ENCODE measurements at places on chromosomes 5 and 9.
A peak's percentile ranks its signal among the peaks of the same experiment; 100 is the strongest.

DNA sequence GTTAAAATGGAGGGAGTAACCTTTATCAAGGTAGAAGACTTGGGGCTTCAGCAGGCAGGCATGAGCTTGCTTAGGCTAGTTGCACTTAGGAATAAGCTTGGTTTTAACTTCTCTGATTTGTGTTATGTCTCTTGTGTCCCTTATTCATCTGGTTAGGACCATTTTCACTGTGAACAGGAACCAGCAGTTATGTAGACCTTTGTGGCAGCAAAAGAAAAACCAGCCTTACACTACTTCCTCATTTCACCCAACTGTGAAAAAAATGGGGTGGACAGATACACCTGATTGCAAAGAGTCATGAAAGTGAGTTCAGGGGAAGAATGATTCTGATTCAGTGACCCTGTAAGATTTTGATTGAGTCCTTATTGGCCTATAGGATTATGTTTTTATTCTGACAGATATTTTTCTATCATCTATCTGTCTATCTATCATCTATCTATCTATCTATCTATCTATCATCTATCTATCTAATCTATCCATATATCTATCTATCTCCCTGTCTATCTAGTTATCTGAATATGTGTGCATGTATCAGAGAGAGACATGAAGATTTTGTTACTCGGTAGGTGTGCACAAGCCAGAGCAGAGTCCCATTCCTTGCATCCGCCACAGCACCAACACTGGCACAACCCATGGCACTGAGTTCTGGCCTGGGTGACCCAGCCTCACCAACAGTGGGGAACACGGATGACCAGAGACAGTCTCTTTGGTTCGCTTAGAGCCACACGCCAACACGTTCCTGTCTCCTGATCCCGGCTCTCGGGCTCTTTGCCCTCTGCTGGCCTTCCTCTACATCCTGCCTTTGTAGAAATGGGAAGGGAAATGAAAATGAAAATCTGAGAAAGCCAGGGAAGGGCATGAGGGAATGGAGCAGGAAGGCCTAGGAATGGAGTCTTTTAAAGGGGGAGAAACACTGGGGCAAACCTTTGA lies 1.3 kb upstream of the ZNF366 start:
- no peak for DNase-seq

- peak; percentile 16 for DNase-seq
These were observed 78.7 kb upstream of the SH3PXD2B start for GRCh38 chr5:172533058-172533398.

- peak; percentile 40 for DNase-seq
These were observed 9.8 kb downstream of the LURAP1L start for GRCh38 chr9:12784461-12785259.

- no peak for DNase-seq
These were observed 40.0 kb downstream of the KCTD16 start for GRCh38 chr5:144210655-144211054.

GRCh38 chr5:33468775-33469435 lies 28.1 kb downstream of the TARS1 start:
- no peak for DNase-seq

DNA sequence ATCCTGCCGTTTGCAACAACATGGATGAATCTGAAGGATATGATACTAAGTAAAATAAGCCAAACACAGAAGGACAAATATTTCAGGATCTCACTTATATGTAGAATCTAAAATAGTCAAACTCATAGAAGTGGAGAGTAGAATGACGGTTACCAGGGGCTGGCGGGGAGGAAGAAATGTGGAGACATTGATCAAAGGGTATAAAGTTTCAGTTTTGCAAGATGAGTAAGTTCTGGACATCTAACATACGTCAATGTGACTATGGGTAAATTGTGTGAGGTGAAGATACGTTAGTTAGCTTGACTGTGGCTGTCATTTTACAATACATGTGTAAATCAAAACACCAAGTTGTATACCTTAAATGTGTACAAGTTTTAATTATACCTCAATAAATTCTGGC lies 200.3 kb downstream of the SNX18 start:
- DNase-seq, result no peak

- DNase-seq, result no peak
These were observed 43.7 kb upstream of the ITGA1 start for GRCh38 chr5:52743970-52744369.

- no peak for DNase-seq
These were observed 7.4 kb downstream of the NR2F1-AS1 start for GRCh38 chr5:93573354-93574351.

DNA sequence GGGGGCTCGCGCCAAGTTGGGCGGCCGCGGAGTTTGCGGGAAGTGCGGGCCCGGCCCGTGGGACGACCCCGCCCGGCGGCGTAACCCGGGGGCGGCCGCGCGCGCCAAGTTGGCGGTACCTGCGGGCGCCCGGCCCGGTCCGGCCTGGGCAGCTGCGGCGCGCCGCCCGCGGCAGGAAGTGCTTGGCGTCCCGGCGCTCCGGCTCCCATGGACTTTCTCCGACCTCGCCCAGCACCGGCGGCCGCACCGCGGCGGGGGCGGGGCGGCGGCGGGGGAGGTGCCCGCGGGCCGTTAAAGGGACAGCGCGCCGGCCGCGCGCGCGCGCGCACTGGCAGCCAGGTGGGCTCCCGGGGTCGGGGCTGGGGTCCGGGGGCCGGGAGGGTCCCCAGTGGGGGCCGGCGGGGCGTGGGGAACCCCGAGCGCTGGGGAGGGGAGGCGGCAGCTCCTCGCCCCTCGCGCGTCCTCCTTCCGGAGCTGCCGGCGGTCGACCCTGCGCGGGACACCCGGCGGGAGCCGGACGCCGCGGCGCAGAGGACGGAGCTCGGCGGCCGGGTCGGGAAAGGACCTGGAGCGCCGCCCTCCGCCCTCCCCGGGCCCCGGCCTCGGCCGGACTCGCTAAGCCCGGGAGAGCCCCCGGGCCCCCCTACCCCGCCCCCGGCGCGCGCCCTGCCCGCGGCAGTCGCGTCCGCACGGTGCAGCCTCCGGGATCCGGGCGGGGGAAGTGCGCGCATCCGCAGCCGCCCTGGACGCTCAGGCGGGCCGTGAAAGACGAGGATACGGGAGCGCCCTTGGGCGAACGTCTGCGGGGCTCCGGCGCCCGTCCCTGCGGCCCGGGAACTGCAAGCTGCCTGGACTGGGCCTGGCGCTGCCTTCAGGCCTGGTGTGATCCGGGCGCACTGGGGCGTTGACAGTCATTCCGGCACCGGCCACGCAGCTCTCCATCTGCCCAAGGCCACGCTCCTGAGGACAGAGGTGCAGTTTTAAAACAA lies at the start of gene NACC2:
NACC2 (minus strand) TSS at position 220 of the 989 bp plus-strand sequence. CDS start 44,768 bp downstream, outside the sequence.
- DNase-seq, result peak; percentile 79

DNA sequence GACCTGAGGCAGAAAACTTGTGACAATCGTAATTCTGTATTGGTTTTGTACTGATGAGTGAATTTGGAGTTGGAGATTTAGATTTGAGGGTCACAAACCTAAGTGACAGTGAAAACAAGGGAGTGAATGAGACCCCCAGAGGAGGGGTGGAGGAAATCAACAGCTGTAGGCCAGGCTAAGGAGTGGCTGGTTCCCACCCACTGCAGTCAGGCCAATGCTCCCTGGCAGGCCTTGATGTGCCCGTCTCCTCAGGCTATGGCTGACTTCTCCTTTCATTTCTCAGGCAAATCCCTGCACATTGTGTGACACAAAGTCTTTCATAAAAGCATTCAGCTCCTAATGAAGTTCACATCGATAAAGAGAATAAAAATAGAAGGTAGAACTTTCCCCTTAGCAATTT lies 557.6 kb downstream of the CETN3 start:
- no peak for DNase-seq

DNA sequence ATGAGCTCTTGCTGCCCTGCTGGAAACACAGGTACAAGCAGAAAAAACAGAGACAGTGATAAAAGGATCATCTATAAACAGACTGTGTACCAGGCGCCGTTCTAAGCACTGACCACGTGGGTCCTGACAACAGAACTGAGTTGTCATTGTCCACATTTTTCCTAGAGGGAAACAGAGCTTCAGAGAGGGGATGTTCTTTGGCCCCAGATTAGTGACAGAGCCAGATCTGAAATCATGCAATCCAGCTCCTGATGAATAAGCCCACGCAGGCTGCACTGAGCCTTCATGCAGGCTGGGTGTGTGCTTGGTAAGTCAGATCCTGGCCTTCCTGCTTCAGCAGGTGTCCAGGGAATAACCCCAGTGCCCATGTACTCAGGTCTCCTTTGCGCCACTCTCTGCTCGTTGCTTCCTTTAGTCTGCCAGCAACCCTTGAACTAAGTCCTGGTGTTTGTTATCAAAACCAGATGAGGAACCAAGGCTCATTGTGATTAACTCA lies 22.8 kb upstream of the TCF7 start:
- DNase-seq, result no peak

GRCh38 chr9:20358207-20358606 lies 264.1 kb downstream of the MLLT3 start:
- no peak for DNase-seq

GRCh38 chr9:130663258-130663976 lies 977 bp upstream of the PRDM12 start:
- DNase-seq, result no peak

GRCh38 chr5:25027061-25027460 lies 382.3 kb upstream of the CDH10 start:
- DNase-seq, result no peak

- DNase-seq, result no peak
These were observed 159.0 kb downstream of the TLE1 start for GRCh38 chr9:81530310-81530810.

DNA sequence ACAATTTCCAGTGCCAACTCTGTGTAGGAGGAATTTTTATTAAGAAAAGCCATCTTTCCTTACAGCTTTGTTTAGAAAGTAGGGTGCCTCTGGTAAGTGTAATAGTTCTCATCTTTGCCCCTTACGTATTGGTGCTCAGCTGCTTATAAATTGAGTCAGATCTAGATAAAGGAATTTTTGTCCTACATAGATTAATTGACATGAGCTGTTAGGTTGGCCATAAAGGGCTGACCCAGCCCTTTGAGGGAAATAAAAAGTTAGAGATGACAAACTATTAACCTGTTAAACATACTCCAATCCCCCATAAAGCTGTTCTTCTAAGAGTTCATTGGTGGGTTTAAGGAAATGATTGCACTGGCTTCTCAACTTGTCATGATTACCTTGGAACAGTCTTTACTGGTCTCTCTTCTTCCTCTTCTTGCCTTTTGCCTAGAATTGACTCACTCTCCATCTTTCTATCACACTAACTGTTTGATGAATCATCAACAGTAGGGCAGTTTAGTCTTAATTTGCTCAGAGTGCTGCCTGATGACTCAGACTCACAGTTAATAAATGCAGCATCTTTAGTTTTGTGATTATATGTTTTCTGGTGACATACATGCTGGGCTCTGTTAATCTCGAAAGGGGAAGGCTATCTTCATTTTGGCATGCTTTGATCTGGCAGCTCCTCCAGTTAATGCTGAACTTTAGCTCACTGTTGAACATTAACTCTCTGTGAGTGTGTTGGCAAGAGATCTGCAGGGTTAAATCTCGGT lies 51.7 kb downstream of the ARHGAP26 start:
- no peak for DNase-seq

GRCh38 chr5:38008198-38008597 lies 168.4 kb upstream of the GDNF start:
- no peak for DNase-seq

GRCh38 chr5:68268101-68268851 lies 52.7 kb downstream of the PIK3R1 start:
- DNase-seq, result no peak

- DNase-seq, result no peak
These were observed 99.3 kb downstream of the SLIT3 start for GRCh38 chr5:169201597-169201996.

- DNase-seq, result no peak
These were observed 110.8 kb downstream of the PAPPA start for GRCh38 chr9:116264361-116264760.

GRCh38 chr9:130424595-130425454 lies 19.9 kb upstream of the ASS1 start:
- no peak for DNase-seq

DNA sequence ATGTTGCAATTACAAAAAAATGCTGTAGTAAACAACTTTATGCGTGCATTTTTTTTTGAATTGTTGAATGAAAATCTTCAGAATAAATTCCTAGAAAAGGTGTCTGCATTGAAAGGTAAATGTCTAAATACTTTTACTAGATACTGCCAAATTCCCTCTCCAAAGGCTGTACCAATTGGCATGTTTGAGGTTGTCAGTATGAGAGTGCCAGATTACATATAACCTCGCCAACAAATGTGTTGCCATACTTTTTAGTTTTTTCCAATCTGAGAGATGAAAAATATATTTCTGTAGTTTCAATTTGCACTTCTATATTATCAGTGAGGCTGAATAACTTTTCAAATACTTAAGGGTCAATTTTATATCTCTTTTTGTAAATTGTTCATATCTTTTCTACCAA lies 261.5 kb upstream of the TARS1 start:
- DNase-seq, result no peak

GRCh38 chr5:142900927-142901326 lies 130.8 kb downstream of the ARHGAP26 start:
- DNase-seq, result no peak

- DNase-seq, result no peak
These were observed 180.8 kb downstream of the FBN2 start for GRCh38 chr5:128357226-128357625.

DNA sequence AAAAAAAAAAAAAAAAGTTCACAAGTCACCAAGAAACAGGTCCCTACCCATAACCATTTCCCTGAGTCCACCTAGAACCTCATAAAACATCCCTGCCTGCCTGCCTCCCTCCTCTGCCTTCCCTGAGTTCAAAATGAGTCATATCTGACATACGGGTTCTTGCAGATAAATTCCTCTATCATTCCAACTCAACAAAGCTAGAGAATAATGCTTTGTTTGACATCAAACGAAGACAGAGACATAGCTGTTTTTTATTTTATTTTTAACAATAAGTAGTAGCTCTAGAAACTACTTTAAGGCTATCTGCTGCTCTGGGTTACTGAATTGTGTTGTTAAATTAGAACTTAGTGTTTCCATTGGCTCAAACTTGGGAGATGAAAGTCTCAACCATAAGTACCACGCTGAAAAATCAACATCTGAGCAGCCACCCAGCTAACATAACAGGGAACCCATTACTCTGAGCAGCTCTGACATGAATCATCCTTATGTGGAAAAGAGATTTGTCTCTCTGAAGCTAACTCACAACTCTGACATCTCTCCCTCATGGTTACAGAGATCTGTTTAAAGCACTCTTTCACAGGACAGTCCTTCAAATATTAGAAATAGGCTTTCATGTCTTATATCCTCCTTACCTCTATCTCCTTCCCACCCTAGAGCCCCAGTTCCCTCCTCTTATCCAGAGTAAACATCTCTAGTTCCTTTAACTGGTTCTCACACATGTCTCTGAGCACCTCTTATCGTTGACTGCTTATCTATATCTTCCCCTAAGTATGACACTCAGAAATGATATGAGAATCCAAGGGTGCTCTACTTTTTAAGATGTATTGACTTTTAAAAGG lies 12.1 kb downstream of the TMEM245 start:
- DNase-seq, result no peak

DNA sequence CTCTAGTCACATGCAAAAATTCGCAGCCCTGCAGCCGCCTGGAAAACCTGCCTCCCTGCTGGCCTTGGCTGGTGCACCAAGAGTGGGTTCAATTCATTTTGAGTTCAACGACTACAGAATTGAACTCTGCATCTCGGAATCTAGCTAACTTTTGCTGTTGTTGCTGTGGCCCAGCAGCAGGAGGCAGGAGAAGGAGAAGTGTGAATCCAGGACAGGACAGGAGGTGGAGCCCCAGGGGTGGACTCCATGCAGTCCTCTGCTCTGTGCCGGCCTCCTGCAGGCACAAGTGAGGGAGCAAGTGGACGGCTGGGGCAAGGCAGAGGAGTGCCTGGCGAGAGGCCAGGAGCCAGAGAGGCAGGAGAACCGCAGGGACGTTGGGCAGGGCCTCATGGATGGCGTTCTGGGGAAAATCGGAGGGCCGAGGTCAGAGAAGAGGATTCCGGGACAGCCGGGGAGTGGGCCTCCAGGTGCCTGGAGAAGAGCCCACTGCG lies 214.2 kb downstream of the FANCC start:
- DNase-seq, result no peak
